Gastroesophageal sphincter (tissue), 4 donors: ENCODE measurements at places on chromosomes 1 and 21. TPM values are rescaled to one million over a fixed set of nuclear protein-coding genes. Genes with fewer than 3 reads are reported as not detected.

- ATAC-seq = peak; percentile 34
Observed at GRCh38 chr1:39940253-39940652, 14.7 kb upstream of the MFSD2A start.

DNA sequence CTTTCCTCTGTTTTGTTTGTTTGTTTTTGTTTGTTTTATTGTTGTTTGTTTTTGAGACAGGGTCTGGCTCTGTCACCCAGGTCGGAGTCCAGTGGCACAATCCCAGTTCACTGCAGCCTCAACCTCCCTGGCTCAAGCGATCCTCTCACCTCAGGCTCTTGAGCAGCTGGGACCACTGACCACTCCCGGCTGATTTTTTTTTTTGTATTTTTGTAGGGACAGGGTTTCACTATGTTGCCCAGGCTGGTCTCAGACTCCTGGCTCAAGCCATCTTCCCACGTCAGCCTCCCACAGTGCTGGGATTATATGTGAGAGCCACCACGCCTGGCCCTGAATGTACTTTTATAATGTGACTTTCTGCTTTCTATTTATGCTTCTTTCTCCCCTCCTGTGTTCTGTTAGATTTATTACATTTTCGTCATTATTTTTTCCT lies 5.0 kb upstream of the CALML6 start:
- no peak for ATAC-seq

- ATAC-seq = no peak
Observed at GRCh38 chr1:18531503-18531845, 50.7 kb downstream of the KLHDC7A start.

DNA sequence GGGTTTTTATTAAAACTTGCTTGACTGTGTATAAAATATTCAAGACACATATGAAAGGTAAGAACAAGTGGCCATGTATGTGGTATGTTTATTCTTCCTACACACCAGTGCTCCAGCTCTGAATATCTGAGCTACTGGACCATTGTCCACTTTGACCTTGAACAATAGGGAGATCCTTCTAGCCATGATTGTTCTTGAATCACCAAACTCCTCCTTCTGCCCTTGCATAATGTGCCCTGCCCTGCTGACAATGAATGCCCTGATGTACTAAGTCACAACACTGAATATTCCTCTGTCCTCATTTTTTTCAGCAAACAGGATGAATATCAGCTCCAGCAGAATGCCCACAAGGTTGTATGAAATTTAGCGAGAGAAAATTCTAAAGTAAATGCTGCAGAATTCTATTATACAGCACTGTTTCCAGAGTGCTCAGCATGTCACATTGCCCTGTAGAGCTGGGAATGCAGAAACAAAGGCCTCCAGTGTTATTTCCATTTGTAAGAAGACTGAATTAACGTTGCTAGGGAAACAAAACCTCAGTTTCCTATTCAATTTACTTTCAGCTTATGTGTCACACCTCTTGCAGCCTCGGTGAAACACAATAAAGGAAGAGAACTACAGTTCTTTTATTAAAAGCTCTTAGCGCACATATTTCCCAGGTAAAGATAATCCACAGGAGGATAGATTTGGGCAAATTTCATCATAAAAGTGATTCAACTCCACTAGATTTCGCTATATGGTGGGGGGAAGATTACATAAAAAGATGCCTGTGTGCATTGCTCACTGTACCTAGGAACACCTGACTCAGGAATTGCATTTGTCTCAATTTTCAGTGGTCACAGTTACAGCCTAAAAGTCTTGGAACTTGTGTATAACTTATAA lies 187.4 kb upstream of the ATP1B1 start:
- no peak for ATAC-seq

DNA sequence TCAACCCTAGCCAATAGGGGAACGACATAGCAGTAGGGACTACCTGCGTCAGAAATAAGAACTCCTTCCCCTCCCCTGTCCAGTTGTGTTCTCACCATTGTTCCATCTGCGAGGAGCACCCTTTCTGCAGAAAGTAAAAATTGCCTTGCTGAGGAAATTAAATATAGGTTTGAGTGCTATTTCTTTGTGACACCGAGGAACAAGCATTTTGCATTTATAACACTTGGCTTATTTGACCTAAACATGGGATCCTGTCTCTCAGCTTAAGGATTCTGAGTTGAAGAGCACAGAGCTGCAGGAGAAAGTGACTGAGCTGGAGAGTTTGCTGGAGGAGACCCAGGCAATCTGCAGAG lies 10.7 kb upstream of the SH3BGRL3 start:
- no peak for ATAC-seq

- no peak for ATAC-seq
Observed at GRCh38 chr1:93394514-93394913, 48.8 kb downstream of the DR1 start.

DNA sequence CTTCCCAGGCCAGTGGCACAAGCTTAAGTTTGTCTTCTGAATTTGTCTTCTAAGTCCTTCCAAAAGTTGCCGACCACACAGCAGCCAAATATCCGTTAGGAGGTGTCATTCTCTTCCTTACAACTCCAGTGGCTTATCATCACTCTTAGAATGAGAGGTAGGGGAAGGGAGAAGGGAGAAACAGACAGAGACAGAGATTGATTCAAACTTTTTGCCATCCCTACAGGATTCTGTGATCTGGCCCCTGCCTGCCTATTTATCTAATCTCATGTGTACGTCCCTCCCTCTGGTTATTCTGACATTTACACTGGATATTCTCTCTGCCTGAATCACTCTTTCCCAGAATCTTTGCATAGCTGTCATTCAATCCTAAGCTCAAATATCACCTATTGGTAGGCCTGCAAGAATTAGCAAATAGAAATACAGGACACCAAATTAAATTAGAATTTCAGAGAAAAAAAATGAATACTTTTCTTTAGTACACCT lies 488 bp upstream of the GNL2 start:
- ATAC-seq = no peak

DNA sequence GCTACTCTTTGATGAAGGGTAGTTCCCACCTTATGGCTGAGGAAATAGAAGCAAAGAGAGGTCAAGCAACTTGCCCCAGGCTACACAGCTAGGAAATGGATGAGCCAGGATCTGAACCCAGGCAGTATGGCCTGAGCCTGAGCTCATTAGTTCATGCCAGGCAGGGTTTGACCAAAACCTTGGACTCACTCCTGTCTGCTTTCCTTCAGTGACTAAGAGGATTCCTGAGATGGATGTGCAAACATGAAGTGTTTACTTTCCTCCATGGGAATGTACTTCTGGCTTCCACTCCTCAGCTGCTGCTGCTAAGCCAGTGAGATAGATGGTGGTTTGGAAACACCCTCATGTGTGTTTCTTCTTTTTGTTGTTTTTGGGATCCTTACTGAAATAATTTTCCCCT lies 35.1 kb upstream of the ERRFI1 start:
- ATAC-seq = peak; percentile 93

GRCh38 chr1:97457446-97458089 lies 463.3 kb downstream of the DPYD start:
- ATAC-seq = no peak

GRCh38 chr1:179632868-179633267 lies 41.2 kb downstream of the TDRD5 start:
- ATAC-seq = no peak

DNA sequence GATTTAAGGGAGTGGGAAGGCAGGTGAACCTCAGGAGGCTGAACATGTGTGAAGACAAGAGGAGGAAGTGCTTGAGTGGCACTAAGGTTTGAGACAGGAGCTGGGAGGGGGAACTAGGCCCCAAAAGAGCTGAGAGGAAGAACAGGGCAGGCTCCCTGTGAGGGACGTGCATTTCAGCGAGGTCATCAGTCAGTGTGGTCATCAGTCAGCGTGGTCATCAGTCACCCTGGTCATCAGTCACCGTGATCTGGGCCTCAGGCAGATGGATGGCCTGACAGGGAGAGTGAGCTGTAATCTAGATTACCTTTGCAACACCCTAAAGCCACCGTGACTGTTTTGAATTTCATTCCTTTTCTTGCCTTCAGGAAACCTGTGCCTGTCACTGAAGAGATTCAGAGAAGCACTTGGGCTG lies 29.1 kb downstream of the VTCN1 start:
- no peak for ATAC-seq

RNU1-2 gene
- total RNA-seq = under 0.01 TPM

AADACL4 gene
- total RNA-seq = not detected

ETV3L gene
- total RNA-seq = not detected

BMP8B gene
- 2.2 TPM for total RNA-seq

S100A8 gene
- total RNA-seq = 13.1 TPM
